ENCODE measurements at places on chromosomes 16 and 17. TPM values are rescaled to one million over a fixed set of nuclear protein-coding genes. Genes with fewer than 3 reads are reported as not detected.

Gene KCNH4
- total RNA-seq: 0.11 TPM

DNA sequence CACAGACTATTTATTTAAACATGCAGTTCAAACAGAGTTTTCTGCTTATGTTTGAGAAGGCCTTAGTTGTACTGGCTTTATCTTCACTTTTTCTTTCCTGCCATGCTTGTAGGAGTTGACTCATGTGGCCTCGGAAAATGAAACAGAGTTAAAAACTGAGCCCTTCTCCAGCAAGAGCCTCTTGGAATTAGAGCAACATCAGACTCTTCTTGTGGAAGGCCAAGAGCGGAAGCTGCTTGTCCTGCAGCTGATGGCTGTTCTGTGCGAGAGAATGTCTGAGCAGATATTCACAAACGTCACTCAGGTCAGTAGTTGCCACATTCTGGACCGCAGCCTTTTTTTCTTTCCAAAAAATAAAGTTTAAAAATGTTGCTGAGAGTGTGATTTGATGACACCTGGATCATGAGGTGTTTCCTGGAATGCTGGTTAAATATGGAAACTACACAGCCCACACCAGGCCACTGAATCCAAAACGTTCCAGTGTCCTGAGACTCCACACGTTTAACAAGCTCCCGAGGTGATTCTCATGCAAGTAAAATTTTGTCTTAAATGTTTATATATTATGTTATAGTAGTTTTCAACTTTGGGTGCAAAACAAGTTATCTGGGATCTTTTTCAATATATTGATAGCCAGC lies 65.9 kb downstream of the TANGO6 start:
- DNase-seq: no peak

- no peak for DNase-seq
Observed at GRCh38 chr16:85046931-85047866, 19.6 kb downstream of the KIAA0513 start.

- no peak for DNase-seq
Observed at GRCh38 chr17:81390873-81391255, 4.4 kb upstream of the BAHCC1 start.

DNA sequence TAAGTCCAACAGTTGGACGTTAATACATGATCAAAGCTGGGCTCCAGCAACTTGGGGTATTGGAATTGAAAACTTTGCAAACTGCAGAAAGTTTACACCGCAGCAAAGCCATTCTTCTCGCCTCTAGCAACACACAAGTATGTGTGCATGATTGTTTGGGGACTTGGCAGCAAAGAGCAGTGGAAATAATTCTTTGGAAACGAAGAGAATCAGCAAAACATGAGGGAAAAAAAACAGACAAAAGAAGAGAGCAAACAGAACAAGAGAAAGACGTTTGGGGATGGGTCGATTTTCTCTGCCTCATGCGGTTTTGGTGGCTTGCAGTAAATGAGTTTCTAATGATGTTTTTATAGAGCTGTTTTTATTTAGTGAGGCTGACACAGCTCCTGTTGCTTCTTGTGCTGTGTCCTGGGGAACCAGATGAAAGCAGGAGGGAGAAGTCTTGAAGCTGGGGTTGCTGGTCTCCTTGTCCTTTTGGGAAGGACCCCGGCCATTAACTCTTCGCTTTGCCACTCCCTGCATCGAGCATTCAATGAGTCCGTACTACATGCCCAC lies 502.9 kb downstream of the GRIN2A start:
- no peak for DNase-seq

GRCh38 chr16:73095885-73096421 lies 48.0 kb upstream of the ZFHX3 start:
- DNase-seq: peak; percentile 44

DNA sequence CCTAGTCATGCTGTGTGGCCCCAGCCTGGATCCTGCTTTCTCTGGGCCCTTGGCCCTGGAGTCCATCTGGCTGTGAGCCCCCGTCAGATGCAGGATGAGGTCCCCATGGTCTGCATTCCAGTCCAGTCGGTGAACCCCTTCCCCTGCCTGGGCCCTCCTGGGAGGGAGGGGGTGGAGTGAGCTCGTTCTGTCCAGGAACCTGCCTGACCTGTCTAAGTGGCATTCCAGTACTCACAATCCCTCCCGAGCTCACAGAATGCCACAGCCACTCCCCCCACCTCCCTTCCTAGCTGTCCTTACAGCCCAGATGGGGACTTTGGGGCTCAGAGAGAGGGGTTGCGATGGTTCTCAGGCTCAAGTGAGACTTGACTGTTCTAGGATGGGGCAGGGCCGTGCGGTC lies 15.5 kb downstream of the SPNS2 start:
- DNase-seq: no peak

DNA sequence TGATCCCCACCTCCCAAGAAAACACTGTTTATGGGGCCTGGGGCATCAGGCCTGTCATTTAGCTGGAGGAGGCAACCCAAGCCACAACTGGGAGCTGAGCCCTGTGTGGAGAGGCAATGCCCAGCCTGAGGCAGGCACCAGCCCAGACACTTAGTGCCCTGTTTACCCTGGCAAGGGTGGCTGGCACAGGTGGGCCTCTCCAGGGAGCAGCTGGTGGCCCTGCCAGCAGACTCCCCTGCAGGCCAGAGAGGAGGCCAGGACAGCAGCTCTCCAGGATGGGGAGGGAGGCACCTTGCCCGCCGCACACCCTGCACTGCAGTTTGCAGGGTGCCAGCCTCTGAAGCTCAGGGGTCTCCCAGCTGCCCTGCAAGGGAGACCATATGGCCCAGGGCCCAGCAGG lies 9.1 kb upstream of the TMEM92 start:
- no peak for DNase-seq

DNA sequence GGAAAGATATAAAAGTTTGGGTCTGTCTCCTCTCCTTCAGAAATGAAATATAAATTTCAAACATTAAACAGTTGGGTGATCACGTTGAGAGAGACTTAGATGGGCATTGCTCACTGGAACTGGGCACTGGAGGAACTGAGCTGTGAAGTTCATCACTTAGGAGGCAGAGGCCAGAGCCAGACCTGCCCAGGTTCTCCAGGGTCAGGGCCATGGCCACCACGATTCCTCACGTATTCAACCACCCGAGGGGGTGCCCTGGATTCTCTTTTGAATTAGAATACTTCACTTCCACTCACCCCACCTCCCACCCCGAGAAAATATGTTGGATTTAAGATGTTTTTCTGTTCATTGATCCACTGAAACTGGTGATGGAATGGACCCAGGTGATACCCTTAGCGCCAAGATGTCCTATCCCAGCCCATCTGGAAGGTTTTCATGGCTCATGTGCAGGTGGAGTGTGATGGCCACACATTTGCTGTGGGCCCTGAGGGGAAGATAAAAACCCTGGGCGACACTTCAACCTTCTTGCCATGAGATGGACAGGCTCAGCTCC lies 6.1 kb downstream of the PRR29 start:
- DNase-seq: no peak

DNA sequence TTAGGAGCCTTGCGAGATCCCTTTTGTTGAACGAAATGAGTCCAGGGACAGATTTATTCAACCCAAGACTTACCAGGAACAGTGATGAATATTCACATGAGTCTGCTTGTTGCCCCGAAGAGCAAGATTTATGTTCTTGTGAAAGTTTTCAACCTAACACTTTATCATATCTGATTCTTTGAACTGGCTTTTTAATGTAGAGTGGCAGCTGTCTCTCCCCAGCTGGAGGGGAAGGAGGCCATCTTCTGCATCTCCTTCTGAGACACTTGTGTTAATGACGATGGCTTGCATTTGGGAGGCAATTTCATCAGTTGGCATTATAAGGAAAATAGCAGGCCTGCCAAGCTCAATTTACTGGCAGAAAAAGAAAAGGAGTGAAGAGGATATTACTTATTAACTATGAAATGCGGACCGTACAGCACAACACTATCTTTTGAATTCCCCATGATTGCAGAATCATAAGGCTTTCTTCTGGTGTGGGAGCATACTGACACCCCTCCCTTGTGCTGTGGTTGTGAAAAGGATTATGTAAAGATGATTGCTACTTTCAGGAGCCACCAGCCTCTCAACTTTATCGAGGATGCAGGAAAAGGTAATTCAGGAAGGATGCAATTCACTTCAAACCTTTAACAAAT lies 35.7 kb downstream of the SMARCE1 start:
- DNase-seq: no peak

- DNase-seq: peak; percentile 83
Observed at GRCh38 chr16:81632392-81633146, 146.5 kb upstream of the PLCG2 start.

Data from endothelial cell of umbilical vein (primary cell).